Activated CD8-positive, alpha-beta T cell treated with anti-CD3 and anti-CD28 coated beads for 36 hours (primary cell): ENCODE measurements at places on chromosomes 7 and 10. TPM values are rescaled to one million over a fixed set of nuclear protein-coding genes. Genes with fewer than 3 reads are reported as not detected.

EPHA1 gene
- 2.4 TPM for total RNA-seq

MSS51 gene
- total RNA-seq, result 2.3 TPM

ANKRD7 gene
- total RNA-seq, result 1.4 TPM

GRCh38 chr7:150406567-150407421, 27.7 kb downstream of the ZNF775 start:
- no peaks in the 10 kb centered on the region for H3K27me3 ChIP-seq
- peak; percentile 62 for DNase-seq
- H3K4me1 ChIP-seq, result peaks cover 39% of the 10 kb centered on the region
- H3K36me3 ChIP-seq, result peaks cover 8% of the 10 kb centered on the region
- peak overlapping the region; percentile 79 for H3K4me3 ChIP-seq
- peak overlapping the region; percentile 91 for H3K27ac ChIP-seq

DNA sequence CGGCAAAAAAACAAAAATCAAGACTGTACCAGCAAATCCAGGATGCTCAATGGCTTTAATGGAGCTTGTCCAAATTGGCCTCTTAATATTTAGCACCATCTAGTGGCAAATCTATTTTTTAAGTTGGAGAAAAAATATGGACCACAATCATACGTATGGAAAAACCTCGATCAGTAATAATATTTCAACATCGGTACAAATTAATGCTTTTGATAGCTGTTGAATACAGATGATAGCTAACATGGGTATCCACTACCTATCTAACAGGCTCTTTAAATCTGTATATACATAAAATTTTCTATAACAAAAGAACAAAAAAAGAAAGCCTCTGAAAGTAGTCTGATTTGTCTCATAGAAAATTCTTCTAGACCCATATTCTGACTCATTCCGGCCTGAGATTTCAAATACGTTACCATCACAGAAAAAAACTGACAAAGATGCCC, 29.2 kb downstream of the COA1 start:
- H3K4me3 ChIP-seq, result no peak overlapping the region
- no peak overlapping the region for H3K27ac ChIP-seq
- no peaks in the 10 kb centered on the region for H3K27me3 ChIP-seq

- no peak overlapping the region for H3K27ac ChIP-seq
- no peaks in the 10 kb centered on the region for H3K36me3 ChIP-seq
- DNase-seq, result no peak
- H3K4me1 ChIP-seq, result no peaks in the 10 kb centered on the region
Measured at GRCh38 chr7:134474828-134475227, 15.9 kb upstream of the AKR1B1 start.

GRCh38 chr7:2680256-2680655, 7.7 kb upstream of the AMZ1 start:
- H3K27ac ChIP-seq, result no peak overlapping the region
- peaks cover 3% of the 10 kb centered on the region for H3K27me3 ChIP-seq
- no peaks in the 10 kb centered on the region for H3K36me3 ChIP-seq
- no peaks in the 10 kb centered on the region for H3K4me1 ChIP-seq
- no peak overlapping the region for H3K4me3 ChIP-seq

- H3K4me3 ChIP-seq, result no peak overlapping the region
- H3K4me1 ChIP-seq, result no peaks in the 10 kb centered on the region
- peaks cover 4% of the 10 kb centered on the region for H3K27me3 ChIP-seq
- H3K36me3 ChIP-seq, result no peaks in the 10 kb centered on the region
- no peak overlapping the region for H3K27ac ChIP-seq
- no peak for DNase-seq
Measured at GRCh38 chr10:52853704-52854103, 81.1 kb upstream of the MBL2 start.

DNA sequence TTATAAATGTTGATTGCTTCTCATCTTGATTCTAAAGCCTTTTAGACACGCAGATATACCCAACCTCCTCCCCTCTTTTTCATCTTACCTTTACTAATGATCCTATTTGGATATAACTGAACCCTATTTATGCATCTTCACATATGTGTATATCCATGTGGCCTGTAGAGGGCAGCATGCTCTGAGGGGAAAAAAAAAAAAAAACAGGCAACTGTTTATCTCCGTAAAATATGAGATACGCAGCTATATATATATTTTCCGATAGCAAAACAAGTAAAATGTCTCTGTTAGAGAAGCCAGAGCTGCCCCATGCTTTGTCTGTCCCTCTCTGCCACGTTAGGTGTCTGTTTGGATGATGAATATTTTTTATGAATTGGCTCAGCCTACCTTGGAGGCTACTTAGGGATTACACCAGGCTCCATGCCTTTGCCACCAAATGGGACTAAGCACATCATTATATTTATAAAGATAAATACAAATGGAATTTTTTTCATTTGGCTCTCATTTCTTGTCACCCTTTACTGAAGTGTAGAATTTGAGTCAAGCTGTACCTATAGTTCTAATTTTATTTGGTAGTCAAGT, 174.8 kb upstream of the FZD1 start:
- H3K27me3 ChIP-seq, result peaks cover 2% of the 10 kb centered on the region
- no peaks in the 10 kb centered on the region for H3K36me3 ChIP-seq
- no peak overlapping the region for H3K27ac ChIP-seq
- DNase-seq, result peak; percentile 8
- H3K4me3 ChIP-seq, result peak overlapping the region; percentile 7

DNA sequence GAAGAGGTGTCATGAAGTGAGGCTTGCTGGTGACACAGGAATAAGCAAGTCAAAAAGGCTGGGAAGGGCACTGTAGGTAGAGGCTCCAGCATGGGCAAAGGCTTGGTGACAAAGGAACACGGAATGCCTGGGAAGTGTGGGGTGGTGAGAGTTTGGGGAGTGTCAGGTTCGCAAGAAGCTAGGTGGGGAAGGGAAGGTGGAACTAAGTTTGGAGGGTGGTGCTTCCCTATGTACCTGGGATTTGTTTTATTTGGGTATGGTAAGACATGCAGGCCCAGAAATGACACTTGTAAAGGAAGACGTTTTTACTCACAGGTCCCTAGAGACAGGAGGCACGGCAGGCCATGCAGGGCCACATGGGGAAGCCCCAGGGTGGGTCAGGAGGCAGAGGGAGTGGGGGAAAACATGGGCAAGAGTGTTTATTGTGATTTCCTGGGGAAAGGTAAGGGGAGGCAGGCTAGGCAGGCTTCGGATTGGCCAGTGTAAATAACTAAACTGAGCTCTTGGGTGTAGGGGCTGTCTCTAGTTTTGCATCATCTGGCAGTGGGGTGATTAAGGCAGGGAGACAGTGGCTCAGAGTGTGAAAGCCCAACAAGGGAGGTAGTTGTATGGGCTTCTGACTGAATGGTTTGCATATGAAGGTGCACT, 52.1 kb downstream of the SH2D4B start:
- no peak overlapping the region for H3K27ac ChIP-seq
- no peaks in the 10 kb centered on the region for H3K27me3 ChIP-seq
- no peak for DNase-seq
- H3K4me1 ChIP-seq, result no peaks in the 10 kb centered on the region
- H3K4me3 ChIP-seq, result no peak overlapping the region
- H3K36me3 ChIP-seq, result no peaks in the 10 kb centered on the region

GRCh38 chr7:143733876-143734275, 23.6 kb downstream of the CTAGE6 start:
- peaks cover 26% of the 10 kb centered on the region for H3K36me3 ChIP-seq
- DNase-seq, result no peak
- no peak overlapping the region for H3K4me3 ChIP-seq
- peaks cover 18% of the 10 kb centered on the region for H3K4me1 ChIP-seq

DNA sequence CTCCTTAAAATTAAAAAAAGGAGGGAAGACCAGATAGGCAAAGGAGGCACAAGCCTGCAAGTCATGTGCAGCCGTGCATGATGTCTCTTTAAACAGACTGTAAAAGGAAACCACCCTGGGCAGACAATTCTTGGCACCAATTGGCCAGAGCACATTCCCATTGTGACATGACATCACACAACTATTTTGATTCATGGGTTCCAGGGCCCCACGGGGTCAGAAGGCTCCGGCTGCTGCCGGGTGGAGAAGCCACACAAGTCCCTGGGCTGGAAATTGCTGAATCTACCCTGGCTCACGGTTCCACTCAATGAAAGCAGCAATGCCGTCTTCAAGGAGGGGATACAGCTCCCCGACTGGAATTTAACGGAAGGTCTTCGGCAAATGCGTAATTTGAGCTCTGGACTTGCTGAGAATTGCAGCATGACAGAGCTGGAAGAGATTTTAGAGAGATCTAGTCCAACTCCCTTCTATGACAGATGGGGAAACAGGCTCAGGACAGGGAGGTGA, 140.5 kb downstream of the PRKAG2 start:
- no peak overlapping the region for H3K4me3 ChIP-seq
- no peak for DNase-seq
- H3K27ac ChIP-seq, result no peak overlapping the region
- no peaks in the 10 kb centered on the region for H3K36me3 ChIP-seq
- peaks cover 6% of the 10 kb centered on the region for H3K4me1 ChIP-seq
- no peaks in the 10 kb centered on the region for H3K27me3 ChIP-seq

DNA sequence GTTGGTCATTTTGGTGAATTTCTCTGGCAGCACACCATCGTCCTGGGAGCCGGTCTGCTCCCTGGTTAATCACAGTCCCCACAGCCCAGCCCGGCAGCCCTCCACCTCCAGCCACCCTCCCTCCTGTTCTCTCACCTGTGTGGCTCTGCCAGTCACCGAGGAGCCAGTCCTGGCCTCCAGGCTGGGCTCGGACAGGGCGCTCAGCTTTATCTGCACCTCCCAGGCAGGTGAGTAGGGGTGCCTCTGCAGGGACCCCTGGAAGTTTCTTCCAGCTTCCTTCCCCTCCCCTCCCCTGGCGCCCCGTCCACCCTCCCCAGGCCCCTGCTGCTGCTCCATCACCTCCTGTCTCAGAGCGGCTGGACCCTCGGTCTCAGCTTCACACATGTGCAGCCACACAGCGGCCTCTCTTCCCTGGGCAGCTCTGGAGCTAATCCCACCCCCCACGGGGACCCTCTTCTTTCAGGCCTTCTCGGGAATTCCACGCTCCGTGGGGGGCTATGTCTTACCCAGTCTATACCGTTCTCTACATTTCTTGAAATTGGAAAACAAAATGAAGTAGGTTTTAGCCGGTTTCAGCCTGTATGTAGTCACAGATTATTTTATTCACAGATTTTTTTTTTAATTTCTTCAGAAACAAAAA, 213.9 kb upstream of the PPP2R2D start:
- H3K27ac ChIP-seq, result no peak overlapping the region
- H3K4me3 ChIP-seq, result no peak overlapping the region
- no peaks in the 10 kb centered on the region for H3K4me1 ChIP-seq
- no peak for DNase-seq
- no peaks in the 10 kb centered on the region for H3K36me3 ChIP-seq

DNA sequence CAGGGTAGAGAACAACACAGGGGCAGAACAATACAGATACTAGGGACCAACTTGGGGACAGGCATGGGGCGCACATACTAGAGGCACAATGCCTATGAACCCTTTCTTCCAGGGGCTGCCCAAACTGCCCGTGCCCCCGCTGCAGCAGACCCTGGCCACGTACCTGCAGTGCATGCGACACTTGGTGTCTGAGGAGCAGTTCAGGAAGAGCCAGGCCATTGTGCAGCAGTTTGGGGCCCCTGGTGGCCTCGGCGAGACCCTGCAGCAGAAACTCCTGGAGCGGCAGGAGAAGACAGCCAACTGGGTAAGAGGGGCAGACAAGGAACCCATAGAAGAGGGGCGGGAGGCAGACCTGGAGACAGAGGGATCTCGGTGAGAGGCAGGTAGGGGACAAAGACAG, 5.8 kb downstream of the CHAT start:
- peaks cover 33% of the 10 kb centered on the region for H3K27me3 ChIP-seq
- peaks cover 2% of the 10 kb centered on the region for H3K4me1 ChIP-seq
- DNase-seq, result no peak
- no peaks in the 10 kb centered on the region for H3K36me3 ChIP-seq

- H3K4me1 ChIP-seq, result peaks cover 53% of the 10 kb centered on the region
- peak overlapping the region; percentile 73 for H3K4me3 ChIP-seq
- H3K27me3 ChIP-seq, result no peaks in the 10 kb centered on the region
- peaks cover 14% of the 10 kb centered on the region for H3K36me3 ChIP-seq
- peak overlapping the region; percentile 70 for H3K27ac ChIP-seq
Measured at GRCh38 chr7:150378115-150378852, 846 bp upstream of the ZNF775 start.

GRCh38 chr7:105131890-105132289, 117.9 kb downstream of the KMT2E start:
- H3K27ac ChIP-seq, result peak overlapping the region; percentile 38
- no peak overlapping the region for H3K4me3 ChIP-seq
- H3K36me3 ChIP-seq, result peaks cover 8% of the 10 kb centered on the region
- no peaks in the 10 kb centered on the region for H3K27me3 ChIP-seq
- DNase-seq, result peak; percentile 38
- peaks cover 37% of the 10 kb centered on the region for H3K4me1 ChIP-seq

DNA sequence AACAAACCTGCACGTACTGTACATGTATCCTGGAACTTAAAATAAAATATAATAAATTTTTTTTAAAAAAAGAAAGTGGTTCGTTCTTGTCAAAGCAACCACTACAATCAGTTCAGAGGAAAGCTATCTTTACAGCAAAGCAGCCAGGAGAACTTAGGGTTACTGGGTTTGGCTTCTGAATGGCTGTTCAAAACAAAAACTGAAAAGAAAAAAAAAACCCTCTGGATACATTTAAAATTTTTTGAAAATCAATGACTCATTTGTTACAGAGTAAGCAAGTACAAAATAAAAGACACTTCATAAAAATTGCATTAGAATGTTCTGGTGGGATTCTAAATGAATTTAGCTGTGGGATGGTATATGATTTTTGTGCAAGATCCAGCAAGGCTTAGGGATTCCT, 28.6 kb upstream of the ADD3 start:
- H3K27ac ChIP-seq, result no peak overlapping the region
- H3K36me3 ChIP-seq, result no peaks in the 10 kb centered on the region
- no peak for DNase-seq
- no peaks in the 10 kb centered on the region for H3K27me3 ChIP-seq

- H3K27me3 ChIP-seq, result peaks cover 1% of the 10 kb centered on the region
- H3K4me1 ChIP-seq, result no peaks in the 10 kb centered on the region
- H3K27ac ChIP-seq, result no peak overlapping the region
- H3K4me3 ChIP-seq, result no peak overlapping the region
- H3K36me3 ChIP-seq, result no peaks in the 10 kb centered on the region
Measured at GRCh38 chr7:116426428-116427156, 72.9 kb upstream of the CAV2 start.

DNA sequence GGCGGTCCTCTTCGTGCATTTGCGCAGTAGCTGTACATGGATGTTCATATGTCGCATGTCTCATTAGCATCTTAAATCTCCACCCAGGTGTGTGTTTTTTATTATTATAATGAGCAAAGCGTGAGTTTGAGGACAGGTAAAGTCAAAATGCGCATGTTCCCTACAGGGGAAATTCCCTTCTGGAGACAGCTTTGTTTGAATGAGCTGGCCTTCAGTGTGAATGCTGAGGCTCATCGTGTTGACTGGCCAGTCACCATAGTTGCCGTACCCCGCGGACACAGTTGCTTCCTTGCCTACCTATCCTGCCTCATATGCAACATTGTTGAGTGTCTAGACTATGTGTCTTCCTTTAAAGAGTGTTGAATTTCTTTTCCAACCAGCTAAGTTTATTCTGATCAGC, 13.6 kb downstream of the LYZL1 start:
- no peaks in the 10 kb centered on the region for H3K4me1 ChIP-seq
- no peaks in the 10 kb centered on the region for H3K36me3 ChIP-seq
- H3K27me3 ChIP-seq, result peaks cover 25% of the 10 kb centered on the region
- no peak for DNase-seq
- H3K4me3 ChIP-seq, result no peak overlapping the region
